ENCODE measurements at places on chromosomes 2 and 18.

GRCh38 chr2:167069855-167070254 lies 181.6 kb downstream of the XIRP2 start:
- no peak for DNase-seq

GRCh38 chr18:58682429-58683069 lies 11.3 kb downstream of the MALT1 start:
- DNase-seq: no peak

- DNase-seq: no peak
Observed at GRCh38 chr2:72561621-72562318, 264.1 kb downstream of the EXOC6B start.

DNA sequence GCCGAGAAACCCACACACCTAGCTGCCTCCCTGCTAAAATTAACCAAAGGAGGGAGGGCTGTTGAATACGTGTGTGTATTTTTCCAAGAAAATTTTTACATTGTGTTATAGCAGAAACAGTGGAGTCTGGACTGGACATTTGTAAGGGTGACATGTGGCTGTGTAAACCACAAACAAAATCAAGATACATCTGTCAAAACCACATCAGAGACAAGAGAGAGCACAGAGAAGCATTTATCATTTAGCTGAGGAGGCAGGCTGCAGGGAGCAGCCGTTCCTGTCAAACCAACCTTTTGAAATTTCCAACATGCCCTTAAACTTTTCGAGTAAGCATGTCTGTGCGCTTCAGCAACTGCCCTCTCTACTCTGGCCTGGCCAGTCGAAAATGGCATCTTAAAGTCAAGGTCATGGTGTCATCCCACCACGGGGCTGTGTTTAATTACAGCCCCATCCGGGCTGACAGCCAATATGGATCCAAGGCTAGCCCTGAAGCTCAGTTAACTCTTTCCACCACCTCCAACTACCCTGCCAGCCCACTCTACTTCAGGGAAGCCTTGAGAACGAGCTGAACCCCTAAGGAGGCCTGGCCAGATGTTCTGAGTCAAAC lies 8.4 kb downstream of the BCL11A start:
- DNase-seq: no peak

- DNase-seq: no peak
Observed at GRCh38 chr2:102674836-102675235, 55.5 kb downstream of the SLC9A2 start.

DNA sequence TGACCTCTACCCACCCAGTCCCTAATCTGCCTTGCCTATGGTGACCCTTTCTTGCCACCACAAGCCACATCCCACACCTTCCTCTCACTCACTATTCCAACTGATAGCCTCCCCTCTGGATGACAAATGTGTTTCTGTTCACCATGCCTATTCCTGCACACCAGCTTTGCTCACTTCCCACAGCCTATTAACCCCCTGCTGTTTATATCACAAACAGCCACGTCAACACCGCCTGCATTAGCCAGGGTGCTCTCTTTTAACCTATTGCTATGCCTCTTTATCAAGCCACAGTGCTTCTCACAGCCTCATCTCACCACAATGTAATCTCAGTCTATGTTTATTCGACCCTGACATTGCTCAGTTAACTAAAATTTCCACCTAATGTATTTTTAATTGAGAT lies 271.8 kb downstream of the SUCLG1 start:
- no peak for DNase-seq

DNA sequence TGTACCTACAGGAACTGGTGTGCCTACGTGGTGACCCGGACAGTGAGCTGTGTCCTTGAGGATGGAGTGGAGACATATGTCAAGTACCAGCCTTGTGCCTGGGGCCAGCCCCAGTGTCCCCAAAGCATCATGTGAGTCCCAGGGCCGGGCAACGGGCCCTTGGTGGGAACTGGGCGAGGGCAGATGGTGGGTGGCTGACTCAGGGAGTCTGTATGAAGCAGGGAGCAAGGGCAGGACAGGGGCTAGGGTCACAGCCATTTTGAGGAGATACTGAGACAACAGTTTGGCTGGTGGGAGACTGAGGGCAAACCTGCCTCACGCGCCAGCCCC lies 1.7 kb downstream of the EMILIN1 start:
- no peak for DNase-seq

DNA sequence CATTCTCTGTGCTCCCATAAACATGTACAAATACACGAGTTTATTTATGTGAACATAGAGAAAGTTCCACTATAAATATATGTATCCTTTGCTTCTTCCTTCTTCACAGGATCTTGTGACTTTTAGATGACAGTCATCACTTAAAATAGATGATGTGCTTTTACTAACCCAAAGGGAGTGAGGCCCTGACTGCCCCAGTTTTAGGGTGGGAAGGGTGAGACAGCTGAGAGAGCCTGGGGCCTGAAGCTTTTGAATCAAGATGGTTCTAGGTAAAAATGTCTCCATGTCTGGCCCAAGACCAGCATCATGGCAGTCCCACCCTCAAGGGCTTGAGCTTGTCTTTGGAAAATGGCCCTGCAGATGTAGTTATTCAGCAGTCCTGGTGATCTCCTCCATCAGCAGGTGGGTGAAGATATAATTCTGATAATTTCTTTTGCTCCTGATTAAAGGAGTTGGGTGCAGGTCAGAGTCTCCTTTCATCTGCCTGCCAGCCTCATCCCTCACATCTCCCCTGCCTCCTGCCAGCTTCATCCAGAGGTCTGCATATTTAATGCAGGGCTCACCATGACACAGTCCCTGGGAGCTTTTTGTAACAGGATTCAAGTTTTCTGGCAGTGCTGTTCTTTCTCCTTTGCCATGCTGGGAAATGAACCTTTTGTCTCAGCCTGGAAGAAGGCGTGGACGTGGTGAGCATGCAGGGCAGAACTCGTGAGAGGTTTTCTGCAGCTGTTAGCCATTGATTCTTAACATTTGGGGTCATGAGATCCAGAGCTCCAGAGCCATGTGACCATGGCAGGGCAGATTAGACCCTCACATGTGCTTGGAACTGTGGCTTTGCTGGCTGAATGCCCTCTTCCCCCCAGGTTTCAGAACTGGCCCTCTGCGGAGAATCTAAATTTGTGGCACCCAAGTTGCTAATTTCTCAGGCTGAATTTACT lies 2.7 kb downstream of the HRH4 start:
- no peak for DNase-seq

DNA sequence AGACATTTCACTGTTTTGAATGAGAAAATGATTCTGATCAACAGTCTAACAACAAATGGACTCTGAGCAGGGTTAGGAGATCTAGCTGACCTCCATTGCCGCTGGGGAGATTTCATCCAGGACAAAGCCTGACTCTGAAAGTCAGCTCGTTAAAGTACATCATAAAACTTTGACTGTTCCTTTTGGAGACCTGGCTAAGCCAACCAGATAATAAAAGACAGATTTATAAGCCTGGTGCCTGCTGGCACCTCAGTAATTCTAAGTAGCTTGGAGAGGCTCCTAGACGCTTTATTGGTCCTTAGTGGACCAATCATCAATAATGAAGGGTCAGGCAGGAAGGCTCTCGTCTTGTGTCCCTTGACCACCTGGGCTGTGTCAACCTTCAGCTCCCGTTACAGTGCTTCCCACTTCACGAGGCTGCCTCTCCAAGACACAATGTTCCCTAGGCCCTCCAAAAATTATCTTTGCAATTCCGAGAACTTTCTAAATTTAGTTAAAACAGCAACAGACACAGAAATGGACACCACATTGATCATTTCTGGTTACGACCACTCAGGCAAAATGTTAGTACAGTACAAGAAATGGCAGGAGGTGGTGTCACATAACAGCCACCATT lies 47.9 kb upstream of the PMAIP1 start:
- DNase-seq: no peak

- no peak for DNase-seq
Observed at GRCh38 chr2:69495008-69495407, 57.8 kb upstream of the NFU1 start.

DNA sequence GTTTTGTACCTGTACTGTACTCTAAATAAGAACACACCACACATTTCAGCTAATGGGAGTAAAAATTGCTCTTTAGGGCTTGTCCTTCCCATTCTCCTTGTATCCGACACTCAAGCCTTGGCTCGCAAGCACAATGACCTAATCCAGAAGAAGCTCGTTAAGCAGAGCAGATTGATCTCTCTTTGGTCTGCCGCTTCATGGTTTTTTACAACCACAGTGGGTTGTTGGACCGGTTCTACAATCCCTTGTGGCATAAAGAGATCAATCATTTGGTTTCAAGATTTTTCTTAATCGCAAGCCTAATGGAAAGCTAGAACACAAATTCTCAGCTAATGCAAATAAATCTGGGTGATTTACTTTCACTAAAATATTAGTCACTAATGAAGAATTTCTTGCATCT lies 662.1 kb downstream of the LRP1B start:
- DNase-seq: no peak

- no peak for DNase-seq
Observed at GRCh38 chr2:38191516-38191915, 115.6 kb upstream of the CYP1B1 start.

- no peak for DNase-seq
Observed at GRCh38 chr2:48607307-48608014, 10.2 kb upstream of the GTF2A1L start.

GRCh38 chr2:134934641-134935040 lies 16.0 kb downstream of the CCNT2 start:
- DNase-seq: no peak

- DNase-seq: no peak
Observed at GRCh38 chr18:21315741-21316197, 73.7 kb downstream of the GREB1L start.

DNA sequence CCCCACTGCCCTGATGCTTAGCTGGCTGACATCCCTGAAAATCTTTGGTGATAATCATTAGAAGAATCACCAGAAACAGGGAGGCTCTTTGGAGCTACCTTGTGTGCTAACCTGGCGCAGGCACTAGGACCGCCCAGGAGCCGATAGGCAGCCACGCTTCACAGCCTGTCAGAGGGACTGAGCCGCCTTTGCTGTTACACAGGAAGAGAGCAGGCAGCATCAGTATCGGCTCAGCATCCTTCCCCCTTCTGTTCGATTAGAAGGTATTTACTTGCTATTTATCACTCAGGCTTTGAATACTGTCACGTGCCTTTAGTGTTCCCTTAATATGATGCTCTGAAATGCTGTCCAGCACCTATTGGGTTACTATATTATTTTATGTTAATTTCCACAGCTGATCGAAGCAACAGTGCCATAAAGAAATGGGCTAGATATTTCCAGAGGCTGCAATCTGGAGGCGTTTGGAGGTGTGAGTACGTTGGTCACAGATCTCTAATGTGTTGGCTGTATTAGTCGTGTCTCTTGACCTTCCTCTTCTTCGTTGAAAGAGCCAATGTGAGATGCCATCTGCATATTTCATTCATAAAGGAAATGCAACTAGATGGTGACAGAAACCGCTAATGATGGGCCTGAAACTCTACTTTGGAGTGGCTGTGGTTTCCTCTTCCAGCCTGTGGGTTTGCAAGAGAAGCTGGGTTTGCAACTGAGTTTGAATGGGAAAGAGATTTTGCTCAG lies 110.4 kb upstream of the RAB27B start:
- no peak for DNase-seq

DNA sequence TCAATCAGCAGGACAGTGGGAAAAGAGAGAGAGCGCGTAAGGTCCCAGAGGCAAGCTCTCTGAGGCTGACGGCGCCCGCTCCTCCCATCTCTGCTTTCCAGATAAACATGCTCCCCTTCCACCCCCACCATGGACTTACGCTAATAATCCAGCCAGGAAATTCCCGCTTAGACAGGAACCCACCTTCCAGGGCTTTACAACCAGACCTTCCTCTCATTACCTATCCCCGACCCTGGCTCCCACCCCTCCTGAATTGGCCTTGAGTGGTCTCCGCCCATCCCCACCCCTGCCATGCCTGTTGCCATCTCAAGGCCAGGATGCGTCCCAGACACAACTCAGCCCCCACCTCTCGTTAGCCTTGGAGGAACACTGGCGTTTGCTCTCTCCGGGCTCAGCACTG lies 131.1 kb downstream of the SMAD2 start:
- no peak for DNase-seq

GRCh38 chr2:42967959-42968674 lies 175.7 kb upstream of the HAAO start:
- no peak for DNase-seq

- no peak for DNase-seq
Observed at GRCh38 chr2:158153270-158154015, 51.8 kb downstream of the UPP2 start.

- DNase-seq: no peak
Observed at GRCh38 chr2:210762604-210763588, 206.5 kb downstream of the CPS1 start.

- no peak for DNase-seq
Observed at GRCh38 chr2:40374543-40375240, 77.2 kb downstream of the SLC8A1 start.

GRCh38 chr2:216583606-216584005 lies 49.6 kb upstream of the IGFBP2 start:
- DNase-seq: no peak

DNA sequence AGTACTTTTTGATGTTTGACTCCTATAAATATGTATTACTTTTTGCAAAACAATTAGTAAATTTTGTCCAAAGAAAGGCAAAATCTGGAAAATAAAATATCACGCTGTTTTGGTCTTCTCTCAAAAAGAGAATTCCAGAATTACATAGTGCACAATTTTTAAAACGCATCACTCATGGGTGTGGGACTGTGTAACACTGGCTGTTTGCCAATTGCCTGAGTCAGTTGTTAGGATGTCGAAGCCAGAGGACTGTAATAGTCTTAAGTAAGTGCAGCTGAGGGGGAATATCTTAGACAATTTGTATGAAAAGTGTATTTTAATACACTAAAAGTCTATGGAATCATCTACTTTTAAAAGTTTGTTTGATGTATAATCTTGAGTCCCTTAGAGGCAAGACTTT lies 24.1 kb upstream of the EPHA4 start:
- DNase-seq: no peak

DNA sequence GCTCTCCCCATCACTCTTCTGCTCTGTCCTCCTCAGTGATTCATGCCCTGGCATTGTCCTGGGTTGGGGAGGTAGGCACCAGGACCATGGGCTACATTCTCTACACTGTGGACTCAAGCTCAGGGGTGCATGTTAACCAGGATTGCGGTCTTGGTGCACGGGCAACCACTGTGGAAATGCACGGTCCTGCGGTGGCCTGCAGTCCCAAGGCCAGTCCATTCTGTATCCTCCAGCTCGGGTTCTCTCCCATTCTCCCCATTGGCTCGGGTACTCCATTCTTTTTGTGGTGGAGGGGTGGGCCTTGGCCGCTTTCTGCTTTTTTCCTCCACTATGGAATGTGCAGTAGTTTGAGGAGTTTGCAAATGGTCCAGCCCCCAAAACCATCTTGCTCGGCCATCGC lies 215.0 kb upstream of the MYT1L start:
- DNase-seq: no peak

GRCh38 chr2:122166820-122167219 lies 411.4 kb downstream of the TSN start:
- DNase-seq: no peak

DNA sequence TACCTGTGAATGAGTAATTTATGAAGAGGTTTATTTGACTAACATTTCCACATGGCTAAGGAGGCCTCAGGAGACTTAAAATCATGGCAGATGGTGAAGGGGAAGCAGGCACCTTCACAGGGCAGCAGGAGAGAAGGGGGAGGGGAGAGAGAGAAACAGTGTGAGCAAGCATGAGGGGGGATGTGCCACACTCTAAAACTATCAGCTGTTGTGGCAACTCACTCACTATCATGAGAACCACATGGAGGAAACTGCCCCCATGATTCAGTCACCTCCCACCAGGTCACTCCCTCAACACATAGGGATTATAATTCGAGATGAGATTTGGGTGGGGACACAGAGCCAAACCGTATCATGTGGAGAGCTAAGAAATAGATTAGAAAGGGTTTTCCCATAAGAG lies 309.0 kb downstream of the RDH14 start:
- no peak for DNase-seq

GRCh38 chr18:38790303-38790702 lies 1224.7 kb upstream of the CELF4 start:
- no peak for DNase-seq

- DNase-seq: no peak
Observed at GRCh38 chr2:137892739-137893138, 71.5 kb upstream of the HNMT start.
